ENCODE measurements at places on chromosomes 5 and 9.

GRCh38 chr9:4301971-4302427, 2.1 kb upstream of the GLIS3 start:
- no peak for DNase-seq

DNA sequence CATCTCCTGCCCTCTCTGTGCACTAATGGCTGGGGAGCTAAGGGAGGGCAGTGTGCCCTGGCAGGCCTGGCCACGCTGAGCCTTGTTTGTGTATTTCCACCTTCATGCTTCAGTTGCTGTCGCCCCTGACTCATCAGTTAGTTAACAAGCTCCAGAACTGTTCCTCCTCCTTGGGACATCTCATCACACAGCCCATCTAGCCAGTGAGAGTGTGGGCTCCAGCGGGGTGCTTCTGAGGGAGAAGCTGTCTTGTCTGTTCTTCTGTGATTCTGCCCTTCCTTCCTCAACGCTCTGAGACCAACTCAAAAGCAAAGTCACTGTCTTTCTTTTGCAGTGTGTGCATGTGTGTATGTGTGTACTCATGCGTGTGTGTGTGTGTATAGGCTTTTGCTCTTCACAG, 58.3 kb upstream of the CPEB4 start:
- no peak for DNase-seq

DNA sequence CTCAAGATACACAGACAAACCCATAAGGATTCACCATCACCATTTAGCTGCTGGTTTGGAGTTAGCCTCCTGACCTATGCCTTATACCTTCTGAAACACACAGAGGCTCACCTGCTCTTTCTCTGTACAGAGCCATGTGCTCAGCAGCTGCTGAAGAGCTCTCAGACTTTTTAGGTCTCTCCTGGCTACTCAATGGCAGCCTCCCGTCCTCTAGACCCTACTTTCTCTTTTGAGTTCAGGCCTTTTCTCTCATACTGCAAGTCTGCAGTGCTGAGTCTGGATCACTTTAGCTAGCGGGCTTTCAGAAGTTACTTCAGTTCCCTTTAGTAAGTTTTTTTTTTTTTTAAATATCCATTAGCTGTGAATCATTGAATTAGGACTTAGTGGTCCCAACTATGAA, 25.7 kb downstream of the LVRN start:
- DNase-seq: no peak

DNA sequence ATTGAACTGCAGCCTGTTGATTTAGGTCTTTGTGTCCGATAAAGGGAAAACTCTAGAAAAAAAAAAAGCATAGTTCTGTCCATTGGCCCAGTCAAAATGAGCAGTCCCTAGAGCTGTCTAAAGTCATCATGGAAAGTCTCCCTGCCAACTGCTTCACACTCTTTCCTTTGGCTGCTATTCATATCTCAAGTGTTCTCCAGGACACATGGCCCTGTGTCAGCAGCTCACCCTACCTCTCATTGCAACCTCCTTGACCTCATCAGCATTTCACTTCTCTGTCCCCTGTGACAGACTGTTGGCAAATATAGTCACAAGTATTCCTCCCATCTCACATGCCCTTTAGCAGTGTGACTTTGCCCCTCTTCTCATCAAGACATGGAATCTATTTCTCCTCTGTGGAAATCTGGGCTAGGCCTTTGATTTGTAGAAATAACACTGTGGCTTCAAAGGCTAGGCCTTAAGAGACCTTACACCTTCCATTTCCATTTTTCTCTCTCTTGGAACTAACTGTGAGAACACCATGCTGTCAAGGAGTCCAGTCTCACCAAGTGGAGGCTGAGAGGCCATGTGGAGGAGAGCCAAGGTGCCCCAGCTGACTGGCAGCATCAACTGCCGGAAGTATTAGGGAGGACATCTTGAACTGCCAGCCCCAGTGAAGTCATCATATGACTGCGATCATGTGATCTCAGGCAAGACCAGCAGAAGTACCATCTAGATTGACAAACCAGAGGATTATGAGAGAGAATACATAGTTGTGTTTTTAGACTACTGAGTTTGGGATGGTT, 149.4 kb upstream of the TARS1 start:
- DNase-seq: no peak

GRCh38 chr9:89183146-89183545, 4.5 kb upstream of the SHC3 start:
- DNase-seq: no peak

DNA sequence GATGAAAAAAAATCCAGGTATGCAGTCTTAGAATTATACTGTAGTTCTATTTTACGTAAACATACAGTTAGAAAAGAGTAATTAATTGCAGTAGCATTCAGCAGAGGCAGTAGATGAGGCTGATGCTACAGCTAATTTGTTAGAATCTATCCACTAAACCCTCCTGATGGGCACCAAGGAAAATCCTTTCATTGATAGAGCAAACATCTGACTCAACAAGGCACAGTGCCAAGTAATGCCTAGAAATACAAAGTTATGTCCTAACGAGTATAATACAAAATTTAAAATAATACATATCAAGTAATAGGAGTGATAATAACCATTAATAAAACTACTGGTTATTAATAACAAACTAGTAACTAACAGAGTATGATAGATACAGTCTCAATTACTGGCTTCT, 9.0 kb downstream of the MOCS2 start:
- DNase-seq: no peak

DNA sequence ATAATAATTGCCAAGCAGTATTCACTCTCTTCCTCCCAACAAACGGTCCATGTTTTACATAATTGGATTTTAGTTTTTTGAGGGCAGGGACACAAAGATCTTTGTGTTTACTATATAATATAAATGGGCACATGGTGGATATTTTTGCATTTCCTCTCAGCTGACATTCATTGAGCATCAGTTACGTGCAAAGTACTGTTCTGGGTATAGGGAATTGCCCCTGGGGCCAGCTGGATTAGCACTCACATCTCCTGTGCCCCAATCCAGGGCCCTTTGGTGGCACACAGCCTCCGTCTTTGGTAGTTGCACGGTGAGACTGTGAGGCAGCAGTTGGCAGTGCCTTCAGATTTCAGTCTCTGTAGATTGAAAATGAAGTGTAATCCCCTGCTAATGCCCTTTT, 1.6 kb downstream of the TDRD7 start:
- DNase-seq: no peak
